ENCODE measurements at places on chromosomes 16 and 17. TPM values are rescaled to one million over a fixed set of nuclear protein-coding genes. Genes with fewer than 3 reads are reported as not detected.

DNA sequence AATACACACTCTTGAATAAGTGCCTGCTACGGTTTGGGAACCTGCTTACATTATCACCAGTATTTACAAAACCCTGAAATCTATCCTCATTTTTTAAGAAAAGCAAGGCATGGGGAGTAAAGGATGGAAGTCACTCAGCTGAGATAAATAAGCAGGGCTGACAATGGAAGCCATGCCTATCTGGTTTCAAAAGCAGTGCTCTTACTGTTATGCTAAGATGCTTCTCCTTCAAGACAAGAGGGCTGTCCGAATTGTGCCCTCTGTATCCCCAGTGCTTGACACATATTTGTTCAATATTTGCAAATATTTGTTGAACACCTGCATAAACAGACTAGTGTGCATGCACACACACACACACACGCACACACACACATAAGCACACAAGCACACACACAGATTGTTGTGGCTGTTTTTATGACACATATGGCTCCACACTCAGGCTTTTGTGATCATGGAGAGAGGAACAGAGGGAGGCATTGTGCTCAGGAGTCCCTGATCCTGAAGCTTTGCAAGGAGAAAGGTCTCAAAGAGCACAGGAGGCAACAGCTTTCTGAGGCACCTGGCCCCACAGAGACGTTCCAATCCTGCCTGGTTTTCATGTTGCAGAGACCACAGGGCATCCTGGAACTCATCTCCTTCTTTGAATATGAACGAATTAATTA lies 401.6 kb upstream of the CDH11 start:
- no peak overlapping the region for H3K27ac ChIP-seq
- no peaks in the 10 kb centered on the region for H3K36me3 ChIP-seq
- H3K4me1 ChIP-seq, result no peaks in the 10 kb centered on the region
- no peak for DNase-seq
- no peak overlapping the region for H3K4me3 ChIP-seq

DNA sequence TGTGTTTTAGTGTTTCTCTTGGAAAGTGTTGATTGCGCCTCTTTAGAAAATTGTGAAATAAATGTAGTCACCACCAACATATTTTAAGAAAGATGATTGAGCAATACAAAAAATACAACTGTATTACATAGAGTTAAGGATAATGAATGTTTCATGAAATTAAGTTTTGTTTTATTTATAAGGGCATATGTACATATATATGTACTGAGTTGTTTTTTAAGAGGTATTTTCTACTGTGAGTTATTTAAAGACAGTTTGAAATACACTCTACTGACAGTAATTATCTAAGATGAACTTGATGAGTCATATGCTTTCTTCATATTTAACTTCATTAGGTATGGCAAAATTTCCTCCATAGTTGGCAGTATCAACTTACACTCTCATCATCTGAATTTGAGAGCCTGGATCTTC lies 411.7 kb downstream of the HS3ST3B1 start:
- no peaks in the 10 kb centered on the region for H3K36me3 ChIP-seq
- no peaks in the 10 kb centered on the region for H3K27me3 ChIP-seq
- no peak overlapping the region for H3K27ac ChIP-seq
- no peak for DNase-seq
- H3K4me3 ChIP-seq, result no peak overlapping the region
- H3K4me1 ChIP-seq, result no peaks in the 10 kb centered on the region

- no peak overlapping the region for H3K4me3 ChIP-seq
- no peak overlapping the region for H3K27ac ChIP-seq
- no peaks in the 10 kb centered on the region for H3K27me3 ChIP-seq
These were observed 43.5 kb upstream of the KLHDC4 start for GRCh38 chr16:87809150-87809902.

GRCh38 chr17:81807839-81808238 lies 3.9 kb downstream of the GCGR start:
- H3K27ac ChIP-seq, result no peak overlapping the region
- DNase-seq, result no peak
- H3K36me3 ChIP-seq, result no peaks in the 10 kb centered on the region
- H3K4me1 ChIP-seq, result peaks cover 23% of the 10 kb centered on the region
- H3K4me3 ChIP-seq, result no peak overlapping the region
- H3K27me3 ChIP-seq, result peaks cover 87% of the 10 kb centered on the region

DNA sequence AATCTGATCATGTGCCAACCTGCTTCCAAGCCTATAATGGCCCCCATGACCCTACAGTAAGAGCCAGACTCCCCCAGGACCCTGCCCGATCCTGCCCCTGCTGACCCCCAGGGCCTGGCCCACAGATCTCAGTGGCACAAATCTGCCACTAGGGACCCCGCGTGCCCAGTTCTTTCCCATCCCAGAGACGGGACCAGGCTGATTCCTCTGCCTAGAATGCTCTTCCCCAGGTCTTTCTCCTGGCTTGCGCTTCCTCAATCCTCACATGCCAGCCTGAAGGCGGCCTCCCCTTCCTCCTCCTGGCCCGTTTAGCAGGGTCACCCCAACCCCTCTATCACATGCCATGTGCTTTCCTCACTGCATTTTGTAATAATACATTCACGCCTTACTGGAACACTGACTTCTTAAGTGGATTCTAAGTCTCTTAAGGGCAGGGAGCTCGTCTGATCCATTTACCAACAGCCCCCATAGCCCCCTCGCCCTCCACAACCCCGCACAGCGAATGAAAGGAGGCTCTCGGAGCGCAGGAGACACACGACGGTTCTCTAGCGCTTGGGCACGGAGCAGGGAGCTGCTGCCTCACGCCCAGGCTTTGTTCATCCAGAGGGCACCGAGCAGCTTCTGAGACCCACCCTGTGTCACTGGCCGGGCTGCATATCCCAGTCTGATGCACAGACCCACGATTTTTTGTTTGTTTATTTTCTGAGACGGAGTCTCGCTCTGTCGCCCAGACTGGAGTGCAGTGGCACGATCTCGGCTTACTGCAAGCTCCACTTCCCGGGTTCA lies 1.2 kb downstream of the TRIM65 start:
- no peaks in the 10 kb centered on the region for H3K27me3 ChIP-seq
- DNase-seq, result no peak
- peaks cover 51% of the 10 kb centered on the region for H3K36me3 ChIP-seq
- H3K27ac ChIP-seq, result peak overlapping the region; percentile 94

DNA sequence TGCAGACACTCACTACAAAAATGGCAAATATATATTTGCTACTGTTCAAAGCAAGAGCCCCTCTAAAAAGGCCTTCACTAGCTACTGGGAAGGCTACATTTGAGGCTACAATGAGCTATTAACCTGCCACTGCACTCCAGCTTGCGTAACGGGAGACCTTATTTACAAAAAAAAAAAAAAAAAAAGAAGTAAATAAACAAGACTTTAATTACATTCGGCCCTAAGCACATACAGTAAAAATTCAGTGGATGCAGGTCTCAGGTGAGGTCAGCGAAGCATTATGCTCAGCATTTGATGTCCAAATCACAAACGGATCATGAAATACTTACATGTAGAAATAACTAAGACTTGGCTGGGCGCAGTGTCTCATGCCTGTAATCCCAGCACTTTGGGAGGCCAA lies 26.7 kb upstream of the LCMT1 start:
- no peaks in the 10 kb centered on the region for H3K36me3 ChIP-seq
- no peaks in the 10 kb centered on the region for H3K4me1 ChIP-seq
- no peak for DNase-seq
- H3K4me3 ChIP-seq, result no peak overlapping the region

DNA sequence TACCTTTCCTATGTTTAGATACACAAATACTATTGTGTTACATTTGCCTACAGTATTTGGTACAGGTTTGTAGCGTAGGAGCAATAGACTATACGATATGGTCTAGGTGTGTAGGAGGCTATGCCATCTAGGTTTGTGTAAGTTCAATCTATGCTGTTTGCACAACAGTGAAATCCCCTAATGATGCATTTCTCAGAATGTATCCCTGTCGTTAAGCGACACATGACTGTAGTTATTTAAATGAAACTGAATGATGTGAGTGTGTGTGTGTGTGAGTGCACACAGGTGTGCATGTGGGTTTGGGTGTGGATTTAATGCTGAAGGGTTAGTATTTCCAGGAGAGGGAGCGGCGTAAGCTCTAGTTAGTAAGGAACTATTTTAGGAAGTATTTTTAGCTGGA lies 34.6 kb upstream of the SMIM36 start:
- H3K27me3 ChIP-seq, result no peaks in the 10 kb centered on the region
- H3K36me3 ChIP-seq, result no peaks in the 10 kb centered on the region
- no peak overlapping the region for H3K4me3 ChIP-seq
- no peaks in the 10 kb centered on the region for H3K4me1 ChIP-seq

DNA sequence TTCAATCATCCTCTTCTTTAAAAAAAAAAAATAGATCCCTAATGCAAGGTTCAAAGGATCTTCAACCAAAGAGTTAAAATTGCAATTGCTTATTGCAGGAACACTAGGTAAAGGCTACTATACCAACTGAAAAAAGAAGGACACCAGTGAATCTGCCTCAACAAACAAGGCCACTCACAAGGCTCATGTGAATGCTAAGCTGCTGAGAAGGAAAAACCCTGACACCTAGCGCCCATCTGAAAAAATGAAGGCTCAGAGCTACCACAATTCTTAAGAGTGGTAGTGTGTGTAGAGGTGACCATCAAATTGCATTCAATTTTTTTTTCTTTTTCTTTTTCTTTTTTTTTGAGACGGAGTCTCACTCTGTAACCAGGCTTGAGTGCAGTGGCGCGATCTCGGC lies 201.6 kb upstream of the C17orf78 start:
- H3K4me3 ChIP-seq, result no peak overlapping the region
- H3K27me3 ChIP-seq, result no peaks in the 10 kb centered on the region
- no peak for DNase-seq
- peaks cover 40% of the 10 kb centered on the region for H3K36me3 ChIP-seq
- no peaks in the 10 kb centered on the region for H3K4me1 ChIP-seq
- H3K27ac ChIP-seq, result no peak overlapping the region

DNA sequence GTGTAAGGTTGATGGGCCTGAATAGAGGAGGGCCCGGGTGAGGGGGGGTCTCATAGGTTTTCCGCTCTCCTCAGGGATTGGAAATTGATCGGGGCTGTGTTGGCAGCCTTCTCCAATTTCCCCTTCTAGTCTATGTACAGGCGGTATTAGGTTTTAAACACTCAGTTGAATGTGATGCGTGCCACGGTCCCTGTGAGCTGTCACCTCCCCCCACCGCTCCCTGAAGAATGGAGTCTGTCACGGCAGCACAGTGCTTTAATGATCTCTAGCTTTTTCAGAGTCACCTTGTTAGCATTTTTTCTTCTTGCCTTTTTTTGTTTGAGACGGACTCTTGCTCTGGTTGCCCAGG lies 800 bp downstream of the COX4I1 start:
- H3K4me3 ChIP-seq, result peak overlapping the region; percentile 97
- H3K4me1 ChIP-seq, result peaks cover 54% of the 10 kb centered on the region
- peaks cover 61% of the 10 kb centered on the region for H3K36me3 ChIP-seq

DNA sequence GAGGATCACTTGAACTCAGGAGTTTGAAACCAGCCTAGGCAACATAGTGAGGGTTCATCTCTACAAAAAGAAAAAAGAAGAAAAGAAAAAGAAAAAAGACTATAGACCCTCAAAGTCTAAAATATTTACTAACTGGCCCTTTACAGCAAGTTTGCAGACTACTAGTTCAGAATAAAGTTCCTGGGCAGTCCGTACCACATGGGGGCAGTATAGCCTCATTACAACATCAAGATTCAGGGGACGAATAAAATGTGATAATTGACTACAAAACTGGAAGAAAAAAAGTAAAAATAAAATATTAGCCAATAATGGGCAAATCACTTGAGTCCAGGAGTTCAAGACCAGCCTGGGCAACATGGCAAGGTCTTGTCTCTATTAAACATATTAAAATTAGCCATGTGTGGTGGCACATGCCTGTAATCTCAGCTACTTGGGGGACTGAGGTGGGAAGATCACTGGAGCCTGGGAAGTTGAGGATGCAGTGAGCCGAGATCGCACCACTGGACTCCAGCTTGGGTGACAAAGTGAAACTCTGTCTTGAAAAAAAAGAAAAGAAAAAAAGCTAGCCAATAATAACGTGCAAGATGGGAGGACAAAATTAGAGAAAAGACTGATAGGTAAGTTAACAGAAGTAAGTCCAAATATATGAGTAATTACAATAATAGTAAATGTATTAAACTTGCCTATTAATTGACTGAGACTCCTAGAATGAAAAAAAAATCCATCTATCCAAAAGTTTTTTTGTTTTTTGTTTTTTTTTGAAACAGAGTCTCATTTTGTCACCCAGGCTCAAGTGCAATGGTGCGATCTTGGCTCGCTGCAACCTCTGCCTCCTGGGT lies 129.4 kb upstream of the SEC14L1 start:
- peak; percentile 50 for DNase-seq
- H3K27me3 ChIP-seq, result no peaks in the 10 kb centered on the region
- H3K4me3 ChIP-seq, result no peak overlapping the region
- no peaks in the 10 kb centered on the region for H3K36me3 ChIP-seq
- no peaks in the 10 kb centered on the region for H3K4me1 ChIP-seq

DNA sequence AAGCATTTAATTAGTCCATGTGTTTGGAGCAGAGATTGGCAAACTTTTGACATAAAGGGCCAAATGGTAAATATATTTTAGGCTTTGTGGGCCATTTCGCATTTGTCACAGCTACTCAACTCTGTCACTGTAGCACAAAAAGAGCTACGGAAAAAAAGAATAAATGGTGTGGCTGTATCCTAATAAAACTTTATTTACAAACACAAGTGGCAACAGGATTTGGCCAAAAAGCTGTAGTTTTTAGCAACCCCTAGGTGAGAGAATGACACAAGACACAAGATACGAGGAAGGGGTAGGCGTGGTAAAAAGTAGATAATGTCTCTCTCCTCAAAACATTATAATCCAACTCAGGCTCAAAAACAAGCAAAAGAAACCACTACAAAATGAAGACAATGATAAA lies 66.5 kb downstream of the TTC19 start:
- no peaks in the 10 kb centered on the region for H3K4me1 ChIP-seq
- DNase-seq, result no peak
- H3K27ac ChIP-seq, result no peak overlapping the region
- peaks cover 62% of the 10 kb centered on the region for H3K36me3 ChIP-seq
- no peak overlapping the region for H3K4me3 ChIP-seq

- DNase-seq, result no peak
- no peak overlapping the region for H3K27ac ChIP-seq
- H3K36me3 ChIP-seq, result no peaks in the 10 kb centered on the region
- H3K4me3 ChIP-seq, result no peak overlapping the region
- peaks cover 16% of the 10 kb centered on the region for H3K27me3 ChIP-seq
These were observed 119.2 kb downstream of the AXIN2 start for GRCh38 chr17:65442250-65442649.

GRCh38 chr16:54932737-54933254 lies 2.1 kb downstream of the IRX5 start:
- DNase-seq, result no peak
- peaks cover 56% of the 10 kb centered on the region for H3K4me1 ChIP-seq
- peak overlapping the region; percentile 90 for H3K27ac ChIP-seq
- H3K27me3 ChIP-seq, result peaks cover 73% of the 10 kb centered on the region

- no peaks in the 10 kb centered on the region for H3K36me3 ChIP-seq
- no peak overlapping the region for H3K27ac ChIP-seq
- peaks cover 7% of the 10 kb centered on the region for H3K4me1 ChIP-seq
- H3K4me3 ChIP-seq, result no peak overlapping the region
These were observed 226.1 kb downstream of the ZNF423 start for GRCh38 chr16:49629851-49630250.

GPR139 gene
- total RNA-seq, result not detected

KRTAP4-5 gene
- not detected for total RNA-seq

TBC1D3B gene
- total RNA-seq, result 1.5 TPM

DNAI2 gene
- not detected for total RNA-seq

TPSAB1 gene
- 202 TPM for total RNA-seq

C1QBP gene
- total RNA-seq, result 32.6 TPM

KRTAP4-1 gene
- not detected for total RNA-seq

KRTAP1-5 gene
- total RNA-seq, result not detected
